Type B pancreatic cell (in vitro differentiated cells): ENCODE measurements at places on chromosomes 16 and 17. TPM values are rescaled to one million over a fixed set of nuclear protein-coding genes. Genes with fewer than 3 reads are reported as not detected.

Gene RASL10B
- total RNA-seq: 6.4 and 29.4 TPM in 2 replicates

GRCh38 chr16:17476414-17477259, 5.9 kb upstream of the XYLT1 start:
- peaks cover 23% of the 10 kb centered on the region for H3K4me1 ChIP-seq
- H3K36me3 ChIP-seq: no peaks in the 10 kb centered on the region
- H3K27ac ChIP-seq: peak overlapping the region; percentile 18
- DNase-seq: no peak
- H3K4me3 ChIP-seq: no peak overlapping the region

- peaks cover 11% of the 10 kb centered on the region for H3K4me1 ChIP-seq
- H3K4me3 ChIP-seq: peak overlapping the region; percentile 86
- H3K27me3 ChIP-seq: peaks cover 4% of the 10 kb centered on the region
- H3K36me3 ChIP-seq: no peaks in the 10 kb centered on the region
- DNase-seq: no peak
- peak overlapping the region; percentile 85 for H3K27ac ChIP-seq
Observed at GRCh38 chr16:4182581-4183236, 59.2 kb downstream of the SRL start.

DNA sequence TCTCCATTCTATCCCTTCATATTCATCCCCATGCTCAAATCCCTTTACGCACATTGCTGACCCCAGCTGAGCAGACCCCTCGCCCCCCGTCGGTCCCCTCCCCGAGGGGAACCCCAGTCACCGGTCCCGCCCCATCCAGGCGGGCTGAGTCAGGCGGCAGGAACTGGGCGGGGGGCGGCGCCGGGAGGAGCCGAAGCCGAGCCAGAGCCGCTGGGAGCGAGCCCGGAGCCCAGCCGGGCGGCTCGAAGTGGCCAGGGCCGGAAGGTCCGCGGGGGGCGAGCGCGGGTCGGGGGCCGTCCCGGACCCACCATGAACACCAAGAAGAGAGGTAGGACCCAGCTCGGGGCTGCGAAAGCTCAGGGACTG, 8.6 kb downstream of the RIPOR1 start:
- no peak for DNase-seq
- peak overlapping the region; percentile 55 for H3K27ac ChIP-seq
- peaks cover 41% of the 10 kb centered on the region for H3K27me3 ChIP-seq
- H3K4me1 ChIP-seq: peaks cover 33% of the 10 kb centered on the region

GRCh38 chr17:50072925-50073324, 17.0 kb downstream of the ITGA3 start:
- H3K4me3 ChIP-seq: no peak overlapping the region
- H3K36me3 ChIP-seq: peaks cover 5% of the 10 kb centered on the region
- DNase-seq: no peak
- peaks cover 3% of the 10 kb centered on the region for H3K27me3 ChIP-seq

DNA sequence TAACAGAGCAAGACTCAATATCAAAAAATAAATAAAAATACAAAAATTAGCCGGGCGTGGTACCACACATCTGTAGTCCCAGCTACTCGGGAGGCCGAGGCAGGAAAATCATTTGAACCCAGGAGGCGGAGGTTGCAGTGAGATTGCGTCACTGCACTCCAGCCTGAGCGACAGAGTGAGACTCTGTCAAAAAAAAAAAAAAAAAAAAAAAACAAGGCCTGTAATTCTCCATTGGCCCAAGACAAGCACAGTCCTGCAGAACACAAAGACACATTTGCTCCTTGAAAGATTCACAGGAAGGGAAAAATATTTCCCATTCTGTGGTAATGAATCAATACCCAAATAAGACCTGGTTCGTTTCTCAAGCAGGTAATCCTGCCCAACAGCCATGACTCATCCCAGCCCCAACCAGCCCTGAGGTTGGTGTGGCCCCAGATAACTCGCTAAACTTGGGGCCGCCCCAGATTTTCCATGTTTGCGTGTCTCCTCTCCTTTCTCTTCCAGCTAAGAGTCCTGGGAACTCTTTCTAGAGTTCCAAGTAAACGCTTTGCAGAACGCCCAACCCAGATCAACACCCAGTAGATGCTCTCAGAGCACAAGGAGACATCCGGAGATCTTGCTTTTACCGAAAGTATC, 40.3 kb upstream of the SNN start:
- H3K4me1 ChIP-seq: peaks cover 9% of the 10 kb centered on the region
- no peak for DNase-seq
- no peak overlapping the region for H3K4me3 ChIP-seq
- peak overlapping the region; percentile 19 for H3K27ac ChIP-seq
- no peaks in the 10 kb centered on the region for H3K27me3 ChIP-seq

DNA sequence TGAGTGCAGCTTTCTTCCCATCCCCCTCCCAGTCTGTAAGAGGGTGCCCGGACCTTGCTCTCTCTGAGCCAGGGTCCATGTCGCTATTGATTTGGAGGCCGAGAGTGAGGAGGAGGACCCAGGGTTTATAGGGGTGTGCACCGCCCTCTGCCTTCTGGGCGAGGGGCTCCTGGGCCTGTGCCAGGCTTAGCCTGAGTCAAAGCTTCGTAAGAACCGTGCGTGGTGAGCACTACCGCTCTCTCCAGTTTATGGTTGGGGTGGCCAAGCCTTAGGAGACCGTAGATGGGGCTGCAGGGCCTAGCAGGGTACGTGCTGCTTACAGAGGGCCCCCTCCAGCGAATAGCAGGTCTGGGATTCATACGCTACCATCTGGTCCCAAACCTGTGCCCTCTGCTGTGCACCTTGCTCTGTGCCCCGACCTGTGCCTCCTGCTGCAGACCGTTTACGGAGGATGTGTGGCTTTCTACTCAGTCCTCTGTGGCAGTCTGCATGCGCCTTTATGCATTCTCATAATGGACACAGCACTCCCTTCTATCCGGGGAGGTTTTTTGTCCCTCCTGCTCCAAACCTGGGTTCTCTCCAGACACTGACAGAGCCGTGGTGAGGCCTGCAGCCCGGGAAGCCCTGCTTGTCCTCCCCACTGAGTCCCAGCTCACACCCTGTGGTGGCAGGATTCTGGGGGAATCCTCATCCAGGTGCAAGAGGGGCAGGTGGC, 54.7 kb downstream of the PGS1 start:
- H3K4me3 ChIP-seq: no peak overlapping the region
- H3K36me3 ChIP-seq: peaks cover 3% of the 10 kb centered on the region
- H3K27ac ChIP-seq: no peak overlapping the region
- DNase-seq: no peak

DNA sequence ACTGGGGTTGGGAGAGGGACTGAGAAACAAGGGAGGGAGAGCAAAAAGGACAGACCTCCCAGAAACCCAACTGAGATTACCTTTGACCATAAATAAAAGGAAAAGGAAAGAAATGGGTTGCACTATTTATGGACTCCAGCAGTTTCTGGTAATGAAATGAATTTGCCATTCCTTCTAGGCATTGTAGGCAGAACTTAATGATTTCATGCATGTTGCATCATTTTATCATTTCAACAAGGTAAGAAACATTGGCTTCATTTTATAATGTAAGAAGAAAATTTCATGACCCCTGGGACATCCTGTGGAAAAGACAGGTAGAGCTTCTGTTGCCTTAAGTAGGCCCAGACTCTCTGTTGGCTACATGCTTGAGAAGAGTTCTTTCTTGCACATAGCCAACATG, 8.2 kb upstream of the CDYL2 start:
- H3K27ac ChIP-seq: no peak overlapping the region
- no peak for DNase-seq
- H3K27me3 ChIP-seq: peaks cover 39% of the 10 kb centered on the region
- H3K4me3 ChIP-seq: no peak overlapping the region
- no peaks in the 10 kb centered on the region for H3K36me3 ChIP-seq

Gene MBTPS1
- 75.7 and 88.4 TPM in 2 replicates for total RNA-seq

GRCh38 chr17:78940708-78941107, 15.5 kb upstream of the TIMP2 start:
- H3K36me3 ChIP-seq: no peaks in the 10 kb centered on the region
- peaks cover 8% of the 10 kb centered on the region for H3K4me1 ChIP-seq
- no peak for DNase-seq

Gene ASPA
- total RNA-seq: 0.33 and 0.51 TPM in 2 replicates

DNA sequence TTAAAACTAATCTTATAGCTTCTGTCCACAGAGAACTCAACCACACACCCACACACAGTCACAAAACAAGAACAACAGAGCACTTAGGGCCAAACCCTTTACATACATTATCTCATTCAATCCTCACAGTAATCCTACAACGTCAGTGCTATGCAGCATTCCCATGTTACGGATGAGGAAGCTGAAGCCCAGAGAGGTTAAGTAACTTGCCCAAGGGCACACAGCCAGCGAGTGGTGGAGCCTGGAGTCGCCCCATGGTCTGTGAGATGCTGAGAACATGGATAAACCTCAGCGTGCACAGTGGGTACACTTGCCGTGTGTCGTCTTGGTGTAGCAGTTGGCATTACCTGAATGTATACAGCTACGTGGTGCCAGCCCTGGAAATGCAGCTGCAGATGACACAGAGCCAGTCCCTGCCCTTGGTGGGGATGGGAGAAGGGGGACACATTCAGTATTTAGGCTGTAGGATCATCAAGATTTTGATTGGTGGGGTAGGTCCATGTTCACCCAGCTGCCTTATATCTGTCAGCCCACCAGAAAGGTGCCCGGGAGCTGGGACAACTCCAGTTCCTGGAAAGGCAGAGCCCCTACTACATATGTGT, 177.0 kb downstream of the IRF8 start:
- DNase-seq: no peak
- H3K27ac ChIP-seq: no peak overlapping the region
- H3K36me3 ChIP-seq: no peaks in the 10 kb centered on the region

Gene FMNL1
- 1.9 and 6.0 TPM in 2 replicates for total RNA-seq

DNA sequence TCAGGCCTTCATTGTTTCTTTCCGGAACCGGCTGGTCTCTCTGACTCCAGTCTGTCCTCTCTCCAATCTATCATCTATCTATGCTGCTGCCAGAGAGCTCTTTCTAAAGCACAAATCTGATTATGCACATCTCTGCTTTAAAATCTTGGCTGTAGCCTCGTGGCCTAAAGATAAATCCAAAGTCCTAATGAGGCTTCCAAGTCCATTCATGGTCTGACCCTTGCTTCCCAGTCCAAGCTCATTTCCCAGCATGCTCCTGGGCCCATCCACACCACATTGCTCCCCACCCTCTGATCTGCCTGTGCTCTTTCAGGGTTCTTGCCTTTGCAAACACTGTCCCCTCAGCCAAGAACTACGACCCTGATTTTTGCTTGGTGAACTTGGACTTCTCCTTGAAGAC, 21.5 kb upstream of the PHB1 start:
- DNase-seq: no peak
- no peak overlapping the region for H3K4me3 ChIP-seq
- no peaks in the 10 kb centered on the region for H3K36me3 ChIP-seq
- H3K27ac ChIP-seq: no peak overlapping the region

Gene GJD3
- 0.36 and 0.43 TPM in 2 replicates for total RNA-seq

- H3K27me3 ChIP-seq: no peaks in the 10 kb centered on the region
- no peaks in the 10 kb centered on the region for H3K4me1 ChIP-seq
- no peaks in the 10 kb centered on the region for H3K36me3 ChIP-seq
- H3K27ac ChIP-seq: no peak overlapping the region
- H3K4me3 ChIP-seq: no peak overlapping the region
Observed at GRCh38 chr17:21843951-21844590, 151.7 kb downstream of the KCNJ18 start.

DNA sequence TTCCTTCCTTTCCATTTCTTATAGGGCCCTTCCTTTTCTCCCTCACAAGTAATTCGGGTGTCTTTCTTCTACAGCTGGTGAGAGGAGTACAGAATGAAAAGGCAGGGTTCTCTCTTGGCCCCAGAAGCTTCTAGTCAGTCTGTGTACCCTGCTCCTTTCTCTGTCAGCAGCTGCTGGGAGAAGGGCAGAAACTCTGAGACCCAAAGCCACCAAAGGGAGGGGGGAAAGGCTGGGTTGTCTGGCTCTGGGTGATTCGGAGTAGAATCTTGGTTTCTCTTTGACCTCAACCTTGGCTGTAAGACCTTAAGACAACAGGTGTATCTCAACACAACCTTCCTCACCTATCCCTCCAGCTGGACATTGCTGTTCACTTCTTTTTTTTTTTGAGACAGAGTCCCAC, 3.3 kb upstream of the NR1D1 start:
- peaks cover 53% of the 10 kb centered on the region for H3K4me1 ChIP-seq
- H3K4me3 ChIP-seq: peak overlapping the region; percentile 58
- peak overlapping the region; percentile 78 for H3K27ac ChIP-seq
- no peak for DNase-seq

Gene KRTAP9-8
- not detected in 2 replicates for total RNA-seq

DNA sequence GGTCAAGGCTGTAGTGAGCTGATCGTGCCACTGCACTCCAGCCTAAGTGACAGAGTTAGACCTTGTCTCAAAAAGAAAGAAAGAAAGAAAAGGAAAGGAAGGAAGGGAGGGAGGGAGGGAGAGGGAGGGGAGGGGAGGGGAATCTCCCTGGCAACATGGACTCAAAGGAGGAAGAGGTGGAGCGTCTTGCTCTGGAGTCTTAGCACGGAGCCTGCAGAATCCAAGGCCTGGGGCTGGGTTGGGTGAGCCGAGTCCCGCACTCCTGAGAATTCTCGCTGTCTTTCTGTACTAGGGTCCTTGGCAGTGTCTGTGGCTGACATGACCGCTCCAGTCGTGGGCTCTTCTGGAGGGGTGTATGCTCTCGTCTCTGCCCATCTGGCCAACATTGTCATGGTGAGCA, 36.9 kb downstream of the C17orf75 start:
- no peak overlapping the region for H3K27ac ChIP-seq
- H3K36me3 ChIP-seq: no peaks in the 10 kb centered on the region
- H3K4me3 ChIP-seq: no peak overlapping the region
- peaks cover 17% of the 10 kb centered on the region for H3K4me1 ChIP-seq
- DNase-seq: no peak

GRCh38 chr17:59627770-59628171, 8.1 kb downstream of the CLTC start:
- peaks cover 18% of the 10 kb centered on the region for H3K36me3 ChIP-seq
- H3K27me3 ChIP-seq: no peaks in the 10 kb centered on the region
- H3K4me1 ChIP-seq: peaks cover 18% of the 10 kb centered on the region
- no peak overlapping the region for H3K27ac ChIP-seq
- no peak for DNase-seq

- no peak overlapping the region for H3K4me3 ChIP-seq
- no peaks in the 10 kb centered on the region for H3K36me3 ChIP-seq
- H3K4me1 ChIP-seq: peaks cover 28% of the 10 kb centered on the region
- DNase-seq: no peak
- peaks cover 6% of the 10 kb centered on the region for H3K27me3 ChIP-seq
Observed at GRCh38 chr17:50289278-50289677, 15.0 kb downstream of the TMEM92 start.

DNA sequence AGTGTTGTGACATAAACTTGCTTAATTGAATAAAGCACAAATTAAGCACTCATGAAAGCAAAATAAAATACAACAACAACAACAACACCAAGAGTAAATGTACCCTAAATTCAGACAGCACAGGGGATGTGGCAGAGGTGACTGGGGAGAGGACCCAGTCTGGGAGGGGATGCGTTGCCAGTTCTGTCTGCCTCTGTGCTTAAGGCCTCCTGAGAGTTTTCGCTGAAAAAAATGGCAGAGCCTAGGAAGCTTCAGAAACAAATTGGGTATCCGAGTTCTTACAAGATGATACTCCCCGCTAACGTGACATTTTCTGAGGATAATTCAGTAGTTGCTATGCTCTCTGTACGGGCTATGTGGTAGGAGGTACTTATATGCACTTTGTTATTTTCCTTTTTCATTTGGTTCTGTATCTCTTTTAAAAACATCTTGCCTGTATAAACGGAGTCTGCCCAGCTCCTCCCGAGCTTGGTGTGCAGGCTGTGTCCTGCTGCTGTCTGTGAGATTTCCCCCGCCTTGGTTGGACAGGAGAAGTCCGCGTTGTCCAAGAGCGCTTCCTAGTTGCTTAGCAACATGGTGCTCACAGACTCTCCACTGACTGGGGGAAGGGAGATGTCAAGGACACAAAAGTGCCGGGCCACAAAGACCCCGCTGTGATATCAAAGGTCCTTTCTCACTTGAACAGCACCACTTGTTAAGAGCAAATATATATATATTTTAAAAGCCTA, 134.2 kb upstream of the CPHXL start:
- H3K27ac ChIP-seq: no peak overlapping the region
- DNase-seq: no peak
- H3K27me3 ChIP-seq: peaks cover 7% of the 10 kb centered on the region
